Osteoblast (primary cell): ENCODE measurements at places on chromosomes 3 and 15.

GRCh38 chr3:13095408-13095937 is 22.2 kb upstream of the IQSEC1 start:
- peaks cover 13% of the 10 kb centered on the region for H3K27me3 ChIP-seq
- no peaks in the 10 kb centered on the region for H3K4me1 ChIP-seq
- no peaks in the 10 kb centered on the region for H3K36me3 ChIP-seq
- no peak overlapping the region for H3K4me3 ChIP-seq

- H3K4me3 ChIP-seq, result no peak overlapping the region
- H3K27me3 ChIP-seq, result no peaks in the 10 kb centered on the region
- peaks cover 43% of the 10 kb centered on the region for H3K4me1 ChIP-seq
- no peaks in the 10 kb centered on the region for H3K36me3 ChIP-seq
Measured at GRCh38 chr15:89822951-89823711, 8.5 kb upstream of the ANPEP start.

- H3K36me3 ChIP-seq, result no peaks in the 10 kb centered on the region
- no peak overlapping the region for H3K4me3 ChIP-seq
- peaks cover 19% of the 10 kb centered on the region for H3K4me1 ChIP-seq
- DNase-seq, result no peak
- H3K27ac ChIP-seq, result no peak overlapping the region
Measured at GRCh38 chr3:127762077-127762786, 60.1 kb downstream of the MGLL start.

DNA sequence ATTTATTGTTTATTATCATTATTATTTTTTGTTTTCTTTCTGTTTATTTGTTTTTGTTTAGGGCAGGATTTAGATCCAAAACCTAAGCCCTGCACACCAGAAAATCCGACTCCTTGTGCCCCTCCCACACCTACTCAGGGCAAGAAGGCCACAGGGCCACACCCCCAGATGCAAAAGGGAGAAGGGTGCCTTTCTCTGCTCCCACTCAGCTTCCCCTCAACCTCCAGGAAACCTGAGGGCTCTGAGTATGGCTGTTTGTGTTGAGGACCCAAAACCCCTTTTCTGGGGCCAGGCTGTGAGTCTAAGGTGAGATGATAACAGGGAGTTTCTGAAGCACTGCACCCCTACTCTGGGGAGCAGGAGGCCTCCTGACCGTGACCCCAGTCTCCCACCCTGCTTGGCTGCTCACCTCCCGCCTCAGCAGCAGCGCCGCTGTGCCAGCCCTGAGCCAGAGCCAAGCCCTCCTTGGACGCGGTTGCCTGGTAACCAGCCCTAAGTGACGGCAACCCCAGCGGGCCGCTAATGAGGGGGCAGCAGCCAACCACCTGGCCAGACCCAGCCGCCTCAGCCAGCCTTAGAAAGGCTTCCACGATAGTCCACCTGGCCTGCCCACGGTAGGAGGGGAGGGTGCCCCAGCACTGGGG is 6.4 kb upstream of the C15orf39 start:
- no peak overlapping the region for H3K4me3 ChIP-seq
- peaks cover 9% of the 10 kb centered on the region for H3K27me3 ChIP-seq
- H3K27ac ChIP-seq, result no peak overlapping the region

DNA sequence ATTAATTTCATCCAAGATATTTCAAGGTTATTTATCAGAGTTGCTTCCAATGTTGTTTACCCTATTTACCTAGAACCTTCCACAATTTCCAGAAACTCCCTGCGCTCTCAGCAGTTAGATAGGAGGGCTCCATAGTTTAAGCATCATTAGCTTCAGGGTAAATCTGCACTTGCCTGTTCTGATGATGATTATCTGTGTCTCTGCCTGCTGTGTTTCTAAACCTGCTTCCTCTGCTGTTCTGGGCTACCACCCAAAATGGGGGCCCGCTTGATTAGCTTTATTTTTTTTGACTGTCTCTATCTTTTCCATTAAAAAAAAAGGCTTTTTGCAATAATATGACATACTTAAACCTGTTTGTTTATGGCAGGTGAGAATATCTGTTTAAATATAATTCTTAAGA is 472.4 kb downstream of the DIPK2A start:
- H3K27me3 ChIP-seq, result no peaks in the 10 kb centered on the region
- H3K4me1 ChIP-seq, result no peaks in the 10 kb centered on the region
- H3K36me3 ChIP-seq, result no peaks in the 10 kb centered on the region
- DNase-seq, result no peak
- H3K4me3 ChIP-seq, result no peak overlapping the region
- H3K27ac ChIP-seq, result no peak overlapping the region

GRCh38 chr3:99625237-99625622 is 13.2 kb upstream of the COL8A1 start:
- no peak overlapping the region for H3K4me3 ChIP-seq
- H3K27ac ChIP-seq, result peak overlapping the region; percentile 41
- no peaks in the 10 kb centered on the region for H3K27me3 ChIP-seq
- H3K4me1 ChIP-seq, result peaks cover 32% of the 10 kb centered on the region
- no peaks in the 10 kb centered on the region for H3K36me3 ChIP-seq
- DNase-seq, result no peak

- H3K36me3 ChIP-seq, result no peaks in the 10 kb centered on the region
- H3K27me3 ChIP-seq, result no peaks in the 10 kb centered on the region
- no peaks in the 10 kb centered on the region for H3K4me1 ChIP-seq
- DNase-seq, result no peak
- H3K4me3 ChIP-seq, result no peak overlapping the region
Measured at GRCh38 chr3:81658322-81658997, 103.0 kb downstream of the GBE1 start.

DNA sequence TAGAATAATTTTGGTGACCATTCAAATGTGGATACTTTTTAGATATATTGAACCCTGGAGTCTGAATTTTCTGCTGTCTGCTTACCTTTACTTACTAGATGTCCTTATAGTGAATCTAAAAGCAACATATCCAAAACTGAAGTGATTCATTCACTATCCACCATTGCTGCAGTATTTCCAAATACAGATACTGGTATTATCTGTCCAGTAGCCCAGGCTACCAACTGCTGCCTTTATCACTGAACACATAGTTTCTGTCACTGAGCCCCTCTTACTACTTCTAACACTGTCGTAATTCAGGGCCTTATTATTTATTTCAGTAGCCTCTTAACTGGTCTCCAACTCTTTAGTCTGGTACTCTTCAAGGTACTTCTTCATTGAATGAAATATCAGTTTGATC is 49.2 kb downstream of the SLMAP start:
- no peaks in the 10 kb centered on the region for H3K36me3 ChIP-seq
- no peak overlapping the region for H3K4me3 ChIP-seq
- no peak for DNase-seq
- no peak overlapping the region for H3K27ac ChIP-seq
- no peaks in the 10 kb centered on the region for H3K27me3 ChIP-seq

GRCh38 chr15:78130466-78131294 is 565 bp downstream of the CIB2 start:
- no peaks in the 10 kb centered on the region for H3K36me3 ChIP-seq
- H3K27ac ChIP-seq, result no peak overlapping the region
- DNase-seq, result no peak
- no peaks in the 10 kb centered on the region for H3K27me3 ChIP-seq
